ENCODE measurements at places on chromosomes 7 and 10.

- DNase-seq: no peak
Measured at GRCh38 chr10:132915411-132915810, 27.0 kb downstream of the CFAP46 start.

GRCh38 chr10:49173201-49173772, 14.9 kb downstream of the TMEM273 start:
- DNase-seq: no peak

GRCh38 chr7:42170724-42171123, 66.3 kb downstream of the GLI3 start:
- DNase-seq: no peak

DNA sequence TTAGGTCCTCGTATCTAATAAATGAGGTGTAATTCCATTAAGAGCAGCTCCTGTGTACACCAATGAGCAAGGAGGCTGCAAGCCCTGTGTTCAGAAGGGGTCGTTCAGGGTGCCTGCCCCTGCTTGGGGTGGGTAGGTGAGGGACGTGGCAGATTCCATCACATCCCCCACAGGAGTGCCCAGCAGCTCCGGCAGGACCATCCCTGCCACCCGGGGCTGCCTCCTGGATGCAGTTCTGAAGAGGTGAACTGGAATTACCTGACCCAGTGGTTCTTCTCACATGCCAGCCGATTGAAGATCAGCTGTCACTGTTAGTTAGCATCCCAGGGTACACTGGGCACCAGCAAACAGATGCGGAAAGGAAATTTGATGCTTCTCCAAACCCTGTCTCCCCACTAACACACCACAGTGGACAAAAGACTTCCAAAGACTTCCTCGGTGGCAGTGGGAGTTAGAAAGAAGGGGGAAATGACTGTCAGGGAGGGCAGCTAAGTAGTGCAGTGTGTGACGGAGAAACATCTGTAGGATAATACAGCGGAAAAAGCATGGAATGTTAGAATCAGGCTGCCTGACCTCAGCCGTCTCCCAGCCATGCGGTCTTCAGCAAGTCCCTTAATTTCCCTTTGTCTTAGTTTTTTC, 313.6 kb upstream of the ZMIZ1 start:
- DNase-seq: no peak

DNA sequence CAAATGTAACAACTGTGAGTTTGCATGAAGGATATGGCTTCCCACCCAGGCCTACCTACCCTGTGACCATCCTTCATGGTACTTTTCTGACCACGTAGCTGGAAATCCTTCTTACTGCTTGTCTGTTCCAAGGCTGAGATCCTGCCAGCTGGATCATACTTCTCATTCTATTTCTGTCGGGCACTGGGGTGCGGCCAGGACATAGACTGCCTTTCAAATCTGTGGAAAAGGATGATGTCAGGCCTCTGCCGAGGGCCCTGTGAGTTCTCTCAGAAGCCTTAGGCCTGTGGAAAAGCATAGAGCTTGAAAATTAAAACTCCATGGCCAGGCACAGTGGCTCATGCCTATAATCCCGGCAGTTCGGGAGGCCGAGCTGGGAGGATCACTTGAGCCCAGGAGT, 10.0 kb downstream of the VWC2 start:
- DNase-seq: peak; percentile 44

DNA sequence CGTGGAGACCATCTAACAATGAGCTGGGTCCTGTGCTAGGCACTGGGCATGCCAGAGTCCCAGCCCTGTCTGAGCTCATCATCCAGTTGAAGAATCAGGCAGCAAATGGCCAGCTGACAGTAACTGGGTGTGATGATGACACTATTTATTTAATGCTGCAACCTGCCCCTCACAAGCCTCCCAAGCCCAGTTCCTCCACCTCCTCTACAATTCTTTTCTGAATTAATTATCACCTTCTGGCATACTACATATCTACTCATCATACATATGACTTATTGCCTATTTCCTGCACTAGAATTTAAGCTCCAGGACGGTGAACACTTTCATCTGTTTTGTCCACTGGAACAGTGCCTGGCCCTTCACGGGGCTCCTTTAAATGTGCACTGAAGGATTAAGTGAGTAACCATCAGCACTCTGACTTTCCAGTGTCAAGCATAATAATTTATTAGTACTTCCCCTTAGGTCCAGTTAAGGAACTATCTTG, 96.7 kb upstream of the LAMB4 start:
- DNase-seq: no peak

- DNase-seq: no peak
Measured at GRCh38 chr7:16094651-16095050, 326.7 kb downstream of the CRPPA start.

GRCh38 chr10:120511165-120511564, 54.1 kb downstream of the PLPP4 start:
- DNase-seq: no peak

- peak; percentile 70 for DNase-seq
Measured at GRCh38 chr7:35576031-35576573, 118.8 kb downstream of the HERPUD2 start.

DNA sequence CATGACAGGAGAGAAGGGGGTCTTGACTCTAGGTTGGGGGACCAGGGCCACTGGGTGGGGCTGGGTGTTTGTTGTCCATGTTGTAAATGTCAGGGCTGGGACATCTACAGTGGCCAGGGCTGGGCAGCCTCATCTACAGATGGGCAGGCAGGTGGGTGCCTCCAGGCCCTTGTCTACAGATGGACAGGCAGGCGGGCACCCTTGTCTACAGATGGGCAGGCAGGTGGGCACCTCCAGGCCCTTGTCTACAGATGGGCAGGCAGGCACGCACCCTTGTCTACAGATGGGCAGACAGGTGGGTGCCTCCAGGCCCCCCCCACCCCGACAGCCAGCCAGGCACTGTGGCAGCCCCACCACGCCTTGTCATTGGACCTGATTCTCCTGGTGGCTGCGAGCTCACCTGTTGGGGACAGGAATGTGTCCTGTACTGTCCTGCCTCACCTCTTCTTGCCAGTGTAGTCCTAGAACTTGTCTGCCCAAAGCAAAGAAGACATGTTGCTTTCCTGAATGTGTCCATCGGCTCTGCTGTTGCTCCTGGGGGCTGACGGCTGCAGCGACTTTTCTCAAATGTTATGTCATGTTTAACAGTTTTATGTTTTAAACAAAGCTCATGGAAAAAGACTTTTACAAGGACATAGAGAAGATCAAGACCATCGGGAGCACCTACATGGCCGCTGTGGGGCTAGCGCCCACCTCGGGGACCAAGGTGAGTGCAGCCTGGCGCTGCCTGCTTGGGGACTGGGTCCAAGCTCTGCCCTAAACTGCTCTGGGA, 129.9 kb downstream of the ADCY1 start:
- DNase-seq: no peak

- no peak for DNase-seq
Measured at GRCh38 chr10:129364949-129365348, 102.1 kb upstream of the MGMT start.

DNA sequence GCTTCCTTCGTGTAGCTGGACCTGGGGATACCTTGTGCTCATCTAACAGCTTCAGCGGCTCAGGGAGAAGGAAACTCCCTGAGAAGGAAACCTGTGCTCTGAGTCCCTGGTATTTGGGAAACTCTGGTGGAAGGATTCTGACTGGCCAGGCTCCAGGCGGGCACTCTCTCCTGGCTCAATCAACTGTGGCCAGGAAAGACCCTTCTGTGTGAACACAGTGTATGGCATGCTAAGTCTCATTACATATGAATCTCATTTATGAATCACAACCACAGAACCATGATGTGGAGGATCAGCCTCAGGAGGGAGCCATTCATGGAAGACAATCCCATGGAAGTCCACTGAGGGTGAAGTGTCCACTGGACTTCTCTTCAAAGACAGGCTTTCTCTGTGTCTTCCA, 20.9 kb downstream of the NPS start:
- no peak for DNase-seq

GRCh38 chr7:99623702-99624447, 7.1 kb downstream of the ZSCAN25 start:
- no peak for DNase-seq

- DNase-seq: no peak
Measured at GRCh38 chr7:128963327-128963757, 25.6 kb downstream of the IRF5 start.

GRCh38 chr10:74913377-74913979, 87.1 kb downstream of the KAT6B start:
- DNase-seq: no peak

- DNase-seq: no peak
Measured at GRCh38 chr7:1322240-1323110, 89.8 kb downstream of the UNCX start.

GRCh38 chr7:23586159-23586558, 11.0 kb upstream of the CCDC126 start:
- DNase-seq: no peak

- no peak for DNase-seq
Measured at GRCh38 chr7:36942955-36943354, 218.7 kb upstream of the AOAH start.

GRCh38 chr10:119358152-119358512, 150.8 kb downstream of the GRK5 start:
- no peak for DNase-seq

- DNase-seq: no peak
Measured at GRCh38 chr7:123305840-123306375, 106.1 kb upstream of the SLC13A1 start.

- DNase-seq: no peak
Measured at GRCh38 chr7:17069146-17069545, 187.4 kb upstream of the AGR3 start.

- DNase-seq: no peak
Measured at GRCh38 chr10:75955973-75956502, 524.6 kb downstream of the LRMDA start.

DNA sequence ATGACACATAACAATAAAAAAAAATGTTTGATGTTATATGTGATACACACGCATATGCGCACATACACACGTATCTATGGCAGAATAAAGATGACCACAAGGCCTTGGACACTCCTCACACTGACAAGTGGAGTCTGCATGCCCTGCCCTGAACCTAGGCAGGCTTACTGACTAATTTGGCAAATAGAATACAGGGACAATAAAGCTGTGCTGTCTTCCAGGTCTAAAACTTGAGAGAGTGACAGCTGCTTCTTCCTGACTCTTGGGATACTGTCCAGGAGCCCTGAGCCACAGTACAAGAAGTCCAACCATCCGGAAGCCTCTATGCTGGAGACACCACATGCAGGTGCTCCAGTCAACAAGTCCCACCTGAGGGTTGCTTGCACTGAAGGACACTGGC, 20.3 kb downstream of the PARD3 start:
- DNase-seq: no peak

GRCh38 chr10:110870823-110871297, 868 bp upstream of the PDCD4 start:
- no peak for DNase-seq

- DNase-seq: no peak
Measured at GRCh38 chr10:96756111-96756903, 36.0 kb upstream of the PIK3AP1 start.

DNA sequence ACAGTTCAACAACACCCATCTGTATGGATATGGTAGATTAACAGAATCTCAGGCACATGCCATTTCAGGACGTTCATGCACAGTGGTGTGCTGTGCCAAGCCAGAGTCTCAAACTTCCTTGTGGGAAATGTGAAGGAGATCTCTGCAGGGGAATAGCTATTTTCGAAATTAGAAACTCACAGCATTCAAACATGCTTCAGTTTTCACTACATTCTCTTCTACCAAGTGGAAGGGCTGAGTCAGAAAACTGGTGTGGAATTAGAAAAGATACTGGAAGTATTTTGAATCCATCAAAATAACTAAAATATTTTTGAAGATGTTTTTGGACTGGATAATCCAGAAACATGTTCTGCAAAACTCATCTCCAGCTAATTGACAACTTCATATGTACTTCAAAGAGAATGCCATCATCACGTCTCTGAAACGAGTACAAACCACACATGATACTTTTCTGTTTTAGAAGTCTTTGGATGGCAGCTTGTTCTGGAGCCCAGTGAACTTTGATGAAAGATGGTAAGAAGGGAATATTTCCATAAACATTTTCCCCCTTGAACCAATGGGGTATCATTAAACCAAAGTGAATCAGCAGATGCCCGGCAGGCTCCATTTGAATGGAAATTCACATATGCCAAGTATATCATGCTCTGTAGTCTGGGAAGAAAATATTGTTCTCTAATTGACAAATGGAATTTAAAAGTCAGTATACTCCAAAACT, 616.3 kb upstream of the IGFBP3 start:
- DNase-seq: no peak

GRCh38 chr10:15069230-15069629, 19.3 kb downstream of the ACBD7 start:
- no peak for DNase-seq

GRCh38 chr7:15341817-15342216, 220.0 kb downstream of the AGMO start:
- DNase-seq: no peak

GRCh38 chr10:127492607-127493250, 56.4 kb upstream of the NPS start:
- no peak for DNase-seq

DNA sequence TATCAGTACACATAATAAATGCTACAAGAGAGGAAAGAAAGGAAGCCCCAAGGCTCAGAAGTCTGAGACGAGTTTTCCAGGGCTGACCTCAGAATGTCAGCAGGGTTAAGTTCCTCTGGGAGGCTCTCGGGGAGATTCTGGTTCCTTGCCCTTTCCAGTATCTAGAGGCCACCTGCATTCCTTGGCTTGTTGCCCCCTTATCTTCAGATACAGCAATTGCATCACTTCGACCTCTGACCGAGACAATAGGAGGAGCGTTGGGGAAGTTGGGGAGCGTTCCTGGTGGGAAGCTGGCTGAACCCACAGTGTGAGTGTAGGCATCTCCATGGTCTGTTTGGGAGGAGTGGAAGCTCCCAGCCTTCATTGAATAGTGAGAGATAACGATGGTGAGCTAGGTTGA, 72.0 kb upstream of the MTPN start:
- no peak for DNase-seq

- DNase-seq: no peak
Measured at GRCh38 chr10:120969219-120969645, 118.1 kb downstream of the WDR11 start.

GRCh38 chr7:94620703-94621118, 35.2 kb downstream of the SGCE start:
- peak; percentile 68 for DNase-seq

GRCh38 chr7:44967571-44968446, 11.0 kb downstream of the MYO1G start:
- DNase-seq: no peak

DNA sequence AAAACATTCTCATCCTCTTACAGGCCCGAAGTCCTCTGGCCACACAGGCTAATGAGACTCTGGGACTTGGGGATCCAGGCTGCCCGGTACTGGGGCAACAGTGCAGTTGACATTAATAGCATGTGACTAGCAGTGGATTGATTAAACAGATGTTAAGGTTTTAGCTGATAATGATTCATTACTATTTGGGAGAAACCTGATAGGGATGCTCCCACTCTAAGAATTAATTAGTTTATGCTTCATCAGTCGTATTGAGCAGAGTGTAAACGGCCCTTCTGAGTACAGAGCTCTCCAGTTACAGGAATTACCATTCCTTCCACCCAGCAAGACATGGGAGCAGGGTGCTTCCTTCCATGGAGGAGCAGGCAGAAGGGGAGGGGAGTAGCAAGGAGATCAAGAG, 82.7 kb downstream of the RPS24 start:
- no peak for DNase-seq

Data from Ammon's horn (tissue), 1 donor.